ENCODE measurements at places on chromosomes 3 and 15.

DNA sequence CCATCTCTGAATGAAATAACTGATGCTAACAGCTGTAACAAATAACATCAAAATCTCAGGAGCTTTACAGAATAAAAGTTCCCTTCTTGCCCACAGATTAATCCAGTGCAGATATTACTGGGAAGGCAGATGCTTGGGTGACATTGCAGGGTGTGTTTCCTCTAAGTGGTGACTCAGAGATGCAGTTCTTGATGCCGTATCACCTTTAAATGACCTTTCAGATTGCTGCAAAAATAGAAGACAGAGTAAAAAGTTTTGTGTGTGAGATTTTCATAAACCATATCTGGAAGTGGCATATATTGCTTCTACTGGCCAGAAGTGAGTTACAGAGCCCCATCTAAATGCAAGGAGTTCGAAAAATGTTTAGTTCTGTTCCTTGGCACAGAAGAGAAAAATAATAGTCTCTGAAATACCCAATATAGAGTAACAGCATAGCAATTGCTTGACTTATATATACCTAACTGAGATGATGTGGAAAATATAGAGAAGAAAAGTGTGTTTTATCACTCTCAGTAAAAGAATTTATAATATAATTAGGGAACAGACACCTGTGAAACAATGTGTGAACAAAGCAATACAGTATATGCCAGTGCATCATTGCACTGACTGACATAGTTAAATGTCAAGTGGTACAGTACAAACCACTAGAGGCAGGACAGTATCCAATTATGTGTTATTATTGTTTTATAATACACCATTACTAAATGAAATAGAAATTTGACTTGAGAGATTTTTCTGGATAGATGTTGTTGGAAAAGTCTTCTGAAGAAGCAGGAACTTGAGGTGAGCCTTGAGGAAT lies 430.7 kb upstream of the CBLB start:
- no peak for DNase-seq

- no peak for DNase-seq
Observed at GRCh38 chr3:182392182-182392937, 400.9 kb upstream of the ATP11B start.

DNA sequence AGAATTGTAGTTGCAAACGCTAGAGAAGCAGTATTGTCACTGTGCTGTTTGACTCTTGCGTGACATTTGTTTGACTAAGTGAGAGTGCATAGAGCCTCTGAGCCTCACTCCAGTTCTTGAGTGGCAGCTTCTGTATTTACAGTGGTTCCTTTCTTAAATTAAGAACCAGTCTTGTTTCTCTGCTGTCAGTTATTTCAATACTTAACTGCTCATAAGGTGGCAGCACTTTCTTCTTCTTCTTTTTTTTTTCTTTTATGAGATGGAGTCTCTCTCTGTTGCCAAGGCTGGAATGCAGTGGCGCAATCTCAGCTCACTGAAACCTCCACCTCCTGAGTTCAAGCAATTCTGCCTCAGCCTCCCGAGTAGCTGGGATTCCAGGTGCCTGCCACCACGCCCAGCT lies 372.1 kb downstream of the LPP start:
- no peak for DNase-seq

DNA sequence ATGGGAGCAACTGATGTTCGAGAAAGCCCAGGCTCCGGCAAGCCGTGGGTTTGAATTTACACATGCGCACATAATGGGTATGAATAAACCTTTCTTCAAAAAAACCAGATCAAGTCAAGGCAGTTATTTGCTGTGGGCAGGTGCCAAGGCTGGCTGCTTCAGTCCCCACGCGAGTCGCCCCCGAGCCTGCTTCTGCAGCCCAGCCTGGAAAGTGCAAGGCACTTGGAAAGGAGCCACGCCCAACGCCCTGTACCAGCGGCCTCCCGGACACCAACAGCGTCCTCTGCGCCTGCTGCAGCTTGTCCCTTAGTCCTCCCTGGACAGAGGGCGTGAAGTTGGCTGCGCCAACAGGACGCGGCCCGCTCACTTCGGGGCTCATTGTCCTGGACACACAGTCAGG lies 68.9 kb downstream of the KLF15 start:
- DNase-seq, result no peak
